HT-29 (cell line): ENCODE measurements at places on chromosomes 2 and 18.

DNA sequence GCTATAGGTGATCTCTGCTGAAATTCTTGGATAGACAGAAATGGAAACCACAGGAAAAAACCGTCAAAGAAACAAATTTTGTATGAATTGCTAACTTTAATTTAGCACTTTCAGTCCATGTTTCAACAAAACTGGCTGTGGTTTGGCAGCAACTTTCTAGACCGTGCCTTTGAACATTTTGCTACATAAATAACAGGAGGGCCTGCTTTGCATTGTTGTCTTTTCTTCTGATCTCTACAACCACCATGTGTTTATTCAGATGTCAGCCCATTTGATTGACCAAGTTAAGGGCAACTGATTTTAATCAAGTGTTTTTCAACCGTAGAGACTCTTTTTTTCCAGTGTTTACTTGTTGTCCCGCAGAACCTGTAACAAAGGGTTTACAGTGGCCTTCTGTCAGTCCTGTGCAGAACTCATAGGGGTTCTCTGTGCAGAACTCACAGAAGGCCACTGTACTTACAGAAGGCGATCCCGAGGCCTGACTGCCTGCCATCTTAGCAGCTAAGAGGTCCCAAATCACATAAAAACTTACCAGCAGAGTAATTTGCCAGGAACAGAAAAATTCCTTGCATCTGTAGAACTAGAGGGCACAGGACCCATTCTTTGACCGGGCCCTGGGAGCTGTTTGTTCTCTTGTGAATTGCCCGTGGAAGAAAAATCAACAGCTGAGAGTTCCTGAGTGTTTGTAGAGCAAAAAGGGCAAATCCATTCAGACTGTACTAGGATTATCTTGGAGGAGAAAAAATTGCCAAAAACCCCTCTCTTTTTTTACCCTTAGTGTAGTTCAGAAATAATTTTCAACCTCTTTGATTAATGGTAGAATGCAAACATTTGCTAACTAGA, 120.6 kb downstream of the PRKRA start:
- no peak for DNase-seq

GRCh38 chr2:240932001-240932723, 26.0 kb downstream of the CROCC2 start:
- DNase-seq = no peak

DNA sequence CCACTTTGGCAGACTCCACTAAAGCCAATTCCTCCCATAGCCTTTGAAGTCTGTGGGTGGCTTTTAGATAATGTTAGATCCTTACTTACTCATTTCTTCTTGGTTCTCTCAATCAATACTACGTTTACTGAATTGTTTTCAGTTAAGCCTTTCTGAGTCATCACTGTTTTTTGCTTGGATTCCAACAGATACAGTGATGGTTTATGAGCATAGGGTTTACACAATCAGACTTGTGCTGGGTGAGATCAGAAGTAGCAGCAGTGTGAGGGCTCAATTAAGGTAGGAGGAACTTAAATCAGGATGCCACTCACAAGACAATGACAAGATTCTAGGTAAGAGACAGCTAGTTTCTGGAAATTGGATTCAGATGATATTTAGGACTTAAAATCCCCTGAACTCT, 297.7 kb upstream of the DOK6 start:
- no peak for DNase-seq

GRCh38 chr18:23105581-23106219, 29.6 kb upstream of the CABLES1 start:
- peak; percentile 76 for DNase-seq

DNA sequence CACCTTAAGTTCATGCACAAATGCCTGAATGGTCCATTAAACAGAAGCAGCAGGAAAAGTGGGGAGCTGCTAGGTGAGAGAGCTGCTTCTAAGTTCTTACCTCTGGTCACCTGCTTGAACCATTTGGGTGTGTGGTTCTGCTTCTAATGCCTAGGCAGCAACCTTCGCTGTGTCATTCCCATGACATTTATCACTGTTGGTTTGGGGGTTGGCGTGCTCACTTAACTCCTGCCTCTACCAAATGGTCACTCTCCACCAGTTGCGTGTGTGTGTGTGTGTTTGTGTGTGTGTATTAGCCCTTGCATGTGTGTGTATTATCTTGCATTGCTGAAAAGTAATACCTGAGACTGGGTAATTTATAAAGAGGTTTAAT, 56.2 kb downstream of the NCAPH start:
- no peak for DNase-seq

- DNase-seq = no peak
Observed at GRCh38 chr2:106885971-106886915, at the start of gene ST6GAL2. TSS of gene ST6GAL2 (minus strand) at chr2:106886167. CDS start at chr2:106843977, 42,190 bp downstream.

DNA sequence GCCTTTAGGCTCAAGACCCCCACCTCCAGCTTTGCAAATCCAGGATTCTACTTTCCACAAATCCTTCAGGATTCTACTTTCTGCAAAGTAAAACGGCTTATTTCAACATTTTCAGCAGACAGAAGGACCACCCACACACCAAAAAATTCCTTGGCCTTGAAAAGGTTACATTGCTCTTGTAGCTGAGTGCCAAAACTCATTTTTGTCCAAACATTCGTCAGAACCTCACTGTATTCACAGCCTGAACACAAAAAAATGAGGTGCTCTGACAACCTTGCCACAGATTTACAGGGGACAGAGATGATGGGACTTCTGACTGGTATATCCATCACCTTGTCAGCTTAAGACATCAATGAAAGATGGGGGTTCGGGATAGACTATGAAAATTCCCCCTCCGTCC, 63.0 kb upstream of the COX7A2L start:
- no peak for DNase-seq

DNA sequence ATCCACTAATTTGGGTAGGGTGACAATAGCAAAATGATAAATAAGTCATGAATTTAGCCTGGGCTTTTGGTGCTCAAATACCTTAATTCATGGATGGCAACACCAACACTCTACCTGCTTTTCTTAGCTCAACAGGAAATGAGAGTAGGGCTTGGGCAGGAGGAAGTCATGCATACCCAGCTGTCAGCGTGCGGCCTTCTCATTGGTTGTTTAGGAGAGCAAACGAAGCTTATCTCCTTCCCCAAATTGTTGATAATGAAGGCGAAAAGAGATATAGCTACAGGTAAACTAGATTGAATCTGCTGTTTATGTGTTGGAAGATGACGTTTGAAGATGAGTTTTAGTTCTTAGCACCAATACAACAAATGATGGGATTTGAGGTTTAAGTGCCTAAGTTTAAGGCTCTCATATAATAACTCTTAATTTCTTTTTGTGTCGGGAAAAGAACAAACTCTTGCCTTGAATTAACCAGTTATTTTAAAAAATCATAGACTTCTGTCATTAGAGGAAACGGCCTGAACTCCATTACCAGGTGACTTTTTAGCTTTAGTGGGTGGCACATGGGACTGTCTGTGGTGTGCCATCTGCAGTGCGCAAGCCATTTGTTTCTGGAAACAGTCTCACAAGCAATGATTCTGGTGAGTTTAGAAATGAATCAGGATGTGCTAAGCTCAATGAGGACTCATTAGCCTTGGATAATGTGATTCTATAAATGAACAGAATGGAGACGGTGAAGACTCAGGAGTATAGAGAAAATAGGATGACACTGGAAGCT, 19.8 kb downstream of the MAP4K4 start:
- DNase-seq = no peak

GRCh38 chr2:235532307-235532706, 38.5 kb downstream of the AGAP1 start:
- no peak for DNase-seq
